Glomerular endothelial cell (primary cell): ENCODE measurements at places on chromosomes 5 and 9. TPM values are rescaled to one million over a fixed set of nuclear protein-coding genes. Genes with fewer than 3 reads are reported as not detected.

DNA sequence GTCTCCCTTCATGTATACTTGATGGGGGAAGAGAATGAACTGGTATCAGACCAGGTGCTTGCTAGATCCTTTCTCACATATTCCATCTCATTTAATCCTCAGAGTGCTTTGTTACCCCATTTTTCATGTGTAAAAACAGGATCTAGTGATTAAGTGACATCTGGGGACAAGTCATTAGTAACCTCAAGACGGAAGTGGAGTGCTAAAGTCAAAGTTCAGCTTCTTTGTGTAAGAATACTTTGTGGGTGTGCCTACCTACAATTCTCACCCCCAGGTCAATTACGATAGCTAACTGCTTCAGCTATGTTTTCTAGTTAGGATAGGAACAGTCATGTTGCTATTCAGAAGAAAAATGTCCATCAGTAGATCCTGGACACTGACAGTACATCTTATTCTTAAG is 3.1 kb upstream of the FAM120AOS start:
- no peak for DNase-seq

DNA sequence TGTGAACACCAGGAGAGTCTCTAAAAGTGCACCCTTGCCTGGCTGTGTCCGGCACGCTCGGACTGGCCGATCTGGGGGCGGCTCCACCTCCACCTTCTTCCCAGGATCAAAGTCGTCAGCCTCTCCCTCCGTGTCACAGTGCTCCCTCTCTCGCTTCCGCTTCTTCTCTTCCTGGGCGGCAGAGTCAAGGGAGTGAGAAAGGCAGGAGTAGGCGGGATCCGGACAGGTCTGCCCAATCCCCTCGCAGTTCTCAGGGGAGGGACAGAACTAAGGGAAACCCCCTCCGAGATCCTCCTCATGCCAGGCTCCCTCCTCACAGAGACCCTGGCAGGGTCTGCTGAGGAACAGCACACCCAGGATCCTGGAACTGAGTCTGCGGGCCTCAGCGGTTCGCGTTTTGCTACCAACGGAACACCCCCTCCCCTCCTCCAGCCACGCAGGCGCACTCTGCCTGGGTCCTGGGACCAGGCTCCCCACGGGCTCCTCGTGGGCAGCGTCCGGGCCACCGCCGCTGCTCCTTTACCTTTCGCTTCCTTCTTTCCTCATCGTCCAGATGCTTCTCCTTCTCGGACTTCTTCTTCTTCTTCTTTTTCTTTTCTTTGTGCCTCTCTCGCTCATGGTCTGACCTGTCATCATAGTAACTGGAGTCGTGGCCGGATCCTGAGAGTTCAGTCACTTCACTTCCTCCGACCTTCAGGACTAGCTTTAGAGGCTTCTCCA is 1.3 kb downstream of the BRD9 start:
- DNase-seq, result no peak

- no peak for DNase-seq
These were observed 9.3 kb downstream of the NINJ1 start for GRCh38 chr9:93124793-93125192.

TLE4 gene
- total RNA-seq, result 45.1 and 45.7 TPM in 2 replicates

RASGEF1C gene
- not detected in 2 replicates for total RNA-seq

- no peak for DNase-seq
These were observed 8.5 kb upstream of the SPEF2 start for GRCh38 chr5:35608881-35609779.

- no peak for DNase-seq
These were observed 49.9 kb downstream of the SHB start for GRCh38 chr9:38018958-38019602.

DNA sequence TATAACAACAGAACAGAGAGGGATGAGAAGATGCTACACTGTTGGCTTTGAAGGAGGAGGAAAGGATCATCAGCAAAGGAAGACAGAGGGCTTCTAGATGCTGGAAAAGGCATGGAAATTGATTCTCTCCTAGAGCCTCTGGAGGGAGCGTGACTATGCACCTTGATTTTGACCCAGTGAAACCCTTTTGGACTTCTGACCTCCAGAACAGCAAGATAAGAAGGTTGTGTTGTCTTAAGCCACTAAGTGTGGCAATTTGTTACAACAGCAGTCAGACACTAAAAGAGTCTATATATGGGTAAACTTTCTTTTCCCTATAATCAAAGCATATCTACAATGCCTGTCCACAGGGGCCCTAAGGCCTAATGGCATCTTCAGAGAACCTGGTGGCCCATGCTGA is 56.1 kb upstream of the MVB12B start:
- DNase-seq, result no peak

DNA sequence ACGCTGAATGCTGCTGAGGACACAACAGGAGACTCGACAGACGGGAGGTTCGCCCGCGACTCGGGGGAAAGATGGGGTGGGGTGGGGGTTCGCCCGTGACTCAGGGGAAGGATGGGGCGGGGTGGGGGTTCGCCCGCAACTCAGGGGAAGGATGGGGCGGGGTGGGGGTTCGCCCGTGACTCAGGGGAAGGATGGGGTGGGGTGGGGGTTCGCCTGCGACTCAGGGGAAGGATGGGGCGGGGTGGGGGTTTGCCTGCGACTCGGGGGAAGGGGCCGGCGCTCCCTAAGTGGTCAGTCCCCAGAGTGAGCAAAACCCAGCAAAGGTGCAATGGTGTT is 2.2 kb downstream of the LCN6 start:
- no peak for DNase-seq

C9orf50 gene
- total RNA-seq, result not detected in 2 replicates
